SK-N-SH treated with all-trans-retinoic acid at 6 μM for 48 hours (cell line): ENCODE measurements at places on chromosomes 7 and 10.

GRCh38 chr7:69698109-69698825 lies 100.0 kb downstream of the AUTS2 start:
- no peak for ATAC-seq

DNA sequence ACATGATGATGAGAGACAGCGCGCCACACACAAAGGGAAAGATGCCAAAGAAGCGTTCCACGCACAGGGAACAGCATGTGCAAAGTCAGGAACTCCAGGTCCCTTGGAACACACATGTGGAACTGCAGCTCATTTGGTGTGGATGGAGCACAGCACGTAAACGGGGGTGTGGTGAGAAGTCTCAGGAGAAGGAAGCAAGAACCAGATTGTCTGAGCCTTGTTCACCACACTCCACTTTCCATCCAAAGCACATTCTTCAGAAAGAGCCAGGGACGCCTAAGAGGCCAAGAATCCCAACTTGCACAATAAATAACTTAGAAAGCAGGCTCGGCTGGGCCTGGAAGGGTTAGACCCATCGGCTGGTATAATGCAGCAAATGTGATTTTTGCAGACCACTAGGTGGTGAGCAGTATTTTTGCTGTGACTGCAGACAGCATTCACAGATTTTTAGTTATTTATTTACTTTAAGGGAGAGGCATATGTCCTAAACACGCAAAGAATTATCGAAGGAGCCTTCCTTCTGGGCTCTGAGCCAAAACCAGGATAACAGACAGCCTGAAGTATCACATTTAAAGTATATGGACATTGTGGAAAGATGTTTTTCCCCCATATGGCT lies 27.9 kb upstream of the ASCC1 start:
- peak; percentile 81 for ATAC-seq

GRCh38 chr7:13032576-13032975 lies 345.1 kb downstream of the ARL4A start:
- no peak for ATAC-seq

DNA sequence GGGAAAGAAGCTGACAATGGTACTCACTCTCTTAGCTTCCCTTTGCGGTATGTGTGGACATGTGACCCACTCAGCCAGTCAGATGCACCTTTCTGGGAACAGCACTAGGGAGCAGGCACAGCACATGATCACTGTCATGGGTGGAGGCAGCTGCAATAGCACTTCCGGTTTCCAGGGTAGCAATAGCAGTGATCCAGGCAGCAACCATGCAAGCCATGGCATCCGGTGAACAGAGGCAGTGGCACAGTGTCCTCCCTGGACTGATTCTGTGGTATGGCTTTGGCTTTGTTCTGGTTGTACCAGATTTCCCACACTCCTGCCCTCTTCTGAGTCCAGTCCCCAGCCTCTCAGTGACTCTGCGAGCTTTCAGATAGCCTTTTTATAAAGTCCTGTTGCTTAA lies 86.8 kb upstream of the NAMPT start:
- ATAC-seq, result no peak

GRCh38 chr7:33805630-33806233 lies 99.6 kb upstream of the BMPER start:
- no peak for ATAC-seq

DNA sequence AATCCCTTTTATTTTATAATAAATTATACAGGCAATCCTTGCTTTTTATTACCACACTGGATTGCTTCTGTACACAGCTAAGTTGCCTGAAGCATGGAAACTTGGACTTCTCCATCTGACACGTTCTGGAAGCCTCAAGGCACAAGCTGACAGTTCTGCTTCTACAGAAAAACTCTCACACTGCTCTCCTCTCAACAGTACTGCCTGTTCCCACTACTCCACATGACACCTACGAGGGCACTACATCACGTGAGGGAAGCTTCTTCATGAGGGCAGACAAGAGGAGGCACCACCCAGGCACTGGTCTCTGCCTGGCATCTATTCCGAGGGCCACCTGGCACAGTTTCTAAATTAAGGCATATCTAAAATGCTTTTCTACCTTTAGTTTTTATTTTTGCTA lies 16.8 kb upstream of the FAM133B start:
- no peak for ATAC-seq

GRCh38 chr10:78078539-78079330 lies 45.1 kb downstream of the RPS24 start:
- no peak for ATAC-seq

GRCh38 chr10:120145107-120145506 lies 252.6 kb downstream of the SEC23IP start:
- no peak for ATAC-seq

- ATAC-seq, result peak; percentile 32; the same call in 2 of the 3 replicates
Observed at GRCh38 chr7:79290841-79291497, 162.5 kb downstream of the MAGI2 start.

DNA sequence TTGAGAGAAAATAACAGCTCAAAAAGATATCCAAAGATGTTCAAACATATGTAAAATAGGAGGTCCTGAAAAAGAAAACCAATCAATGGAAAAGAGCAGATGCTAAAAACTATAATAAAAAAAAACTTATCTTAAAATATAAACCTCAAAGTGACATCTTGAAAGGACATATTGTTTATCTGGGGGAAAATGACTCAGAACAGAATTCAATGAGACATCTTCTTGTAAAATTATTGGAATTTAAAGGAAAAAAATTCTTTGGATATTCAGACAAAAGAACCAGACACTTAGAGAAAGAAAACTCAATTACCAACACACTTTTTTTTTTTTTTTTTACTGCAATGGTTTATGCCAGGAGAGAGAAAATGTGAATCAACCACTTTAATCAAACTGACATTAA lies 58.9 kb downstream of the NAMPT start:
- no peak for ATAC-seq

GRCh38 chr10:100318207-100318606 lies 11.8 kb downstream of the PKD2L1 start:
- no peak for ATAC-seq

- ATAC-seq, result no peak
Observed at GRCh38 chr7:41779918-41780317, 77.0 kb upstream of the INHBA start.

DNA sequence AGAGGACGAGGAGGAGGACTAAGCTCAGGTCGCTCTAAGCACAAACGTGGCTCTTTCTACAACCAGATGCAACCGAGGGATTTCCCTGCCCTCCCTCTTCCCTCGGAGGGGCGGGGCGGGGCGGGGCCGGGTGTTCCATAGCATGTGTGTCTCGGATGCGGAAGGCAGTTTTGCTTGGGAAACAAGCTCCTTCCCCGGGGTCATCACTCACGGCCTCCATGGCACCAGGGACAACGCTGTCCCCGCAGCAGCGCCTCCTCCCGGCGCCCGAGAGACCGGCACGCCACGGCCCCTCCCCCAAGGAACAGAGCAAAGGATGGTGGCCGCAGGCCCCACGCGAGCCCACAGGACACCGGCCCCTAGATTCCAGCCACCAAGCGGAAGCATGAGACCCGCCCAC lies 110.5 kb downstream of the PAXIP1 start:
- no peak for ATAC-seq

GRCh38 chr7:100867040-100867775 lies at the start of gene TRIP6:
TSS of gene TRIP6 (plus strand) at chr7:100867387. CDS start at chr7:100867498, 111 bp downstream.
- peak; percentile 50 for ATAC-seq

DNA sequence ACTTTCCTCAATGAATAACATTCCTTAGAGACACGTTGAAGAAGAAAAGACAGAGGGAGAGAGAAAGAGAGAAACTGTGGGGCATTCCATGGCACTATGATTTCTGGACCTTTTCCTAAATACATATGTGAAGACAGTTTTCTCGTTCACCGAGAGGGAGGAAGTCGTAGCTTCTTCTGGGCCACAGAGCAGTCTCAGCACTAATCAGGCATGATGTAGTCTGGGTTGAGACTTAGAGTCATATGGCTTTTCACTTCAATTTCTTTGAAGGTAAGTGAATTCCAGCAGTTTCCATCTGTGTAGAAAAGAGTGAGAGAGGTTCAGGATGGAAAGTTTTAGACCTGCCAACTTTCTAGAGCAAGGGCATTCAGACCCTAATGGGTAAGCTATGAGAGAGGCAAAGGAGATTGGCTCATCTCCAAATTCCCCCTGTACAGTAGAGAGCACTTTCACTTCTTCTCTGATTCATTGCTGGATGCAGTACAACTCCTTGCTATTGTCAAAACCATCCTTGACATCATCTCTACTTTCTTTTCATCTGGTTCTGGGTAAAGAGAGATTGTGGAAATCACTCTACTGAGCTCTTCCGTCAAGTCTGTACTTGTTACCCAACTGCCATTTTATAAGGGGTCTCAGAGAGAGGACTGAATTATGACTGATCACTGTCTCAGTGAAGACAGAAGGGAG lies 31.5 kb upstream of the OR9A4 start:
- no peak for ATAC-seq

GRCh38 chr10:133187091-133187905 lies 27.3 kb downstream of the KNDC1 start:
- no peak for ATAC-seq

GRCh38 chr10:123160311-123160980 lies 6.2 kb downstream of the BUB3 start:
- no peak for ATAC-seq

DNA sequence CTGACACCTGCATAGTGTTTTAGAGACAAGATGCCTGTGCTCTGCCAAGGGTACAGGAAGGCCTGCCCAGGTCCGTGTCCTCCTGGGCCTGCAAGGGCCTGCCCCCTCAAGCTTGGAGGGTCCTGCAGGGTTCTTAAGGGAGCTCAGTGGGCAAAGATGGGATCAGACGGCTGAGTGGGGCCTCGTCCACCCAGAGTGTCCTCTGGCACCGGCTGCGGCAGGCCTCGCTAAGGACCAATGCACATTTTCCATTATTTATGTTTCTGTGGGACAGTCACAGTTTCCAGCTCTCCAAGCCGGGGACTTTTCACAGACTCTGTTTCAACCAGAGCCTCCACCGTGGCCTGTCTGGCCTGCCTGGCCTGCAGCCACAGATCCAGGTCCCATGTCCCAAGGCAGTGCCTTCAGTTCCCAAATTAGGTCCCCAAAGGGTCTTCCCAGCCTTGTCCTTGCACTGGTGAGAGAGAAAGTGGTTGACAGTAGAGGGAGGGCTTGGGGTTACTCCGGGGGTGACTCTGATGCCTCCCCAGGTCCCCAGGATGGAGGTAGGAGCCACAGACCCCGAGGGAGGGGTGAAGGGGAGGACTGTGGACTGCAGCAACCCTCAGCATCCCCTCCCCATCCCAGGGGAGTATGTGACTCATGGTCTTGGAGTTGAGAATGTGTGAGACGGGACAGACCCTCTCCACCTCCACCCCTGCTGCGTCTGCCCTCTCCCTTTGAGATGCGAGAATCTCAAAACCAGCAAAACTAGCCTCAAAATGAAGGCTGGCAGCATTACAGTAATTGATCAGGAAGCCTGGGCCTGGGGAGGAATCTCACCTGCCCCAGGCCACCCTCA lies 14.8 kb downstream of the MYL10 start:
- no peak for ATAC-seq

DNA sequence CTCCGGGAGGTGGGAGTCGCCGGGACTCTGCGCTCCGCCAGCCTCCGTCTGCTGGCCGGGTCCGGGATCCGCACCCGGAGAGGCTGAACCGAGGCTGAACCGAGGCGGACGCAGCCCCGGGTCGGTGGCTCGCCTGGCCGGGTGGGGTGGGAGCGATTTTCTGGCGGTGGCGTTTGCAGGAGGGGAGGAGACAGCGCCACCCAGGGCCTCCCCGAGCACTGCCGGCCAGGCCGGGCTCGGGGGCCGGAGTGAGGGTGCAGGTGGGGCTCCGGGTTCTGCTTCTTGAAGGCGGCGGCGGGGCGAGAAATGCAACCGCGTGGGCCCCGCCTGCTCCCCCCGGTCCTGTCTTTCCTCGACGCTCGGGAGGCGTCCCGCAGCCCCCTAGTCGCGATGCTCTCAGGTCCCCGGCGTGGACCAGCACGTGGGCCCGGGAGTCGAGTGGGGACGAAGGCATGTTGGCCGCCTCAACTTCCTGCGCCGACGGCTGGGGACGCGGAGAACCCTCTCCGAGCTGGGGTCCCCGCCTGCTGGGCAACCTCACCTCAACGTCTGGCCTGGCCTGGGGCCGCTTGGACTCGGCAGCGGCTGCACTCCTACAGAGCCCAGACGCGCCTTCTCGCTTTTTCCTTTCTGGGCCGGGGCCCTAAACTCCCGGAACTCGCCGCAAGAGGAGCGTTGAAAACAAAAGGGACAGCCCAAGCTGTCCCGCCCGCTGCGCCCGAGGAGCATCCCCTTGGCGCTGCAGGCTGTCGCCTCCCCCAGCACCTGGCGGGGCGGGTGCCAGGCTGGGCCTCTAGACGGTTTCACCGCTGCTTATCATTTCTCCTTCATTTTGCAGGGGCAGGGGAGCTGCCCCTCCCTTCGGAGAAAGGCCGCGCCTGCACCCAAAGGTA lies 25.2 kb upstream of the VAX1 start:
- peak; percentile 9; the same call in 2 of the 3 replicates for ATAC-seq

DNA sequence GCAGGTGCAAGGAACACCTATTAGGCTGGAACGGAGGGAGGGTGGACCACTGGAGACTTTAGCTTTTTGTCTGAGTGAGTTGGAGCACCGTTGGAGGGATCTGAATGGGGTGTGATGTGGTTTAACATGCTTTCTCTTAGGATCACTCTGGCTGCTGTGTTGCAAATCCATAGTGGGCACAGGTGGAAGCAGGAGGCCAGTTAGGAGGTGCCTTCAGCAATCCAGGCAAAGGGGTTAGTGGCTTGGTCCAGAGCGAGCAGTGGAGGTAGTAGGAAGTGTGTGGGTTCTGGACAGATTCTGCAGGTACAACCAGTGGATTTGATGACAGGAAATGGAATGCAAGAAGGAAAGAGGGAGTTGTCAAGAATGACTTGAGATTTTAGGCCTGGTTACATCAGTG lies 95.0 kb downstream of the MMRN2 start:
- no peak for ATAC-seq

DNA sequence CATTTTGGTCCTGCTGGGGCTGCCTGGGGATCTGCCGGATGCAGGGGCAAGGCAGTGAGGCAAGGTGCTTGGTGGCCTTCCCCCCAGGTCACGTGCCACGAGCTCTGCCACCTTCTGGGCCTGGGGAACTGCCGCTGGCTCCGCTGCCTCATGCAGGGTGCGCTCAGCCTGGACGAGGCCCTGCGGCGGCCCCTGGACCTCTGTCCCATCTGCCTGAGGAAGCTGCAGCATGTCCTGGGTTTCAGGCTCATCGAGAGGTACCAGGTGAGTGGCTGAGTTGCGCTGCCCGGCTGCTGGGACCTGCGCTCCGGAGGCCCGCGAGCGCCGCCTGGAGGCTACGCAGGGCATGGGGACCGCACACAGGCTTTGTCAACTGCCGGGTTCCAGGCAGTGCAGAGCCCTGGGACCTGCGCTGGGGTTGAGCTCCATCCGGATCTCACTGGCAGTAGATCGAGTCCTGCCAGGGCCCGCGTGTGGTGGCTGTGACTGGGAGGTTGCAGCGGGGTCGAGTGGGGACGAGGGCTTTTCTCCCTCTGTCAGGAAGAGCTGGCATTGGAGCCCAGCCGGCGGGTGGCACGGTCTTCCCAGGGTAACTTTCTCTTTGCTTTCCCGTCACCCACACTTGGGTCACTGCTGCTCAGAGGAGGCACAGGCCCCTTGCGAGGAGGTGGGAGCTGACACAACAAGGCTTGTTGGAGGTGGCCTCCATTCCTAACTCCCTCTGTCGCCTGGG lies 21.7 kb downstream of the AMZ1 start:
- peak; percentile 22 for ATAC-seq

- ATAC-seq, result no peak
Observed at GRCh38 chr10:26534384-26534783, 96.2 kb downstream of the APBB1IP start.

- ATAC-seq, result peak; percentile 47
Observed at GRCh38 chr7:28958235-28958979, at the start of gene TRIL. TSS of gene TRIL (minus strand) at chr7:28958330. CDS start at chr7:28958046, 284 bp downstream.

- no peak for ATAC-seq
Observed at GRCh38 chr7:17305387-17306171, 7.1 kb downstream of the AHR start.

GRCh38 chr7:154905146-154905545 lies 97.8 kb downstream of the PAXIP1 start:
- ATAC-seq, result no peak
